ENCODE measurements at places on chromosomes 4 and X. TPM values are rescaled to one million over a fixed set of nuclear protein-coding genes. Genes with fewer than 3 reads are reported as not detected.

Gene UGT2B10
- not detected for total RNA-seq

Gene EFHC2
- 3.7 TPM for total RNA-seq

- DNase-seq, result no peak
Observed at GRCh38 chrX:72326605-72327300, 21.0 kb upstream of the CITED1 start.

Gene AVPR2
- total RNA-seq, result 0.11 TPM

Gene MAGT1
- total RNA-seq, result 66.2 TPM

DNA sequence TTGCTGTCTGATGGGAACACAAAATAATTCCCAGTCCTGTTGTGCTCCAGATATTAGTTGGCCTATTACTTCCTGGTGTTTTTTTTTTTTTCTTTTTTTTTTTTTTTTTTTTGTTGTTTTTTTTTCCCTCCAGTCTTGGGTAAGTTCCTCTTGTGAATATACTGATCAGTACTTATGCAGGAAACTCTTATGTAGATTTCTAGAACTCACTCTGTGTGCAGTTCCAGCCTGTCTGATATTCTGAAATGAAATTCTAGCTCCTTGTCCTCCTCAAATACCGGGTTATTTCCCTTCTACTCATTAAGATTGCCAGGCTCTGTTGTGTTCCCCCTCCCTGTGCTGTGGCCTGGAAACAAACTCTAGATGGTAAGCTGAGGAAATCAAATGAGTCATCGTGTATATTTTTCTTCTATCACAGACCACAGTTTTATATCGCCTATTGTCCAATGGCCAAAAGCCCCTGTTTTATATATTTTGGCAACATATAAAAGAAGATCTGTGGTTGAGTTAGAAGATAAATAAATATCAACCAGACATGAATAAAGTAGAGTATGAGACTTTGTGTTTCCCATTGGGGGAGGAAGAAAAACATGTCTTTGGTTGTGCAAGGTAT is 124.3 kb upstream of the UGT8 start:
- DNase-seq, result no peak

- DNase-seq, result no peak
Observed at GRCh38 chrX:73447311-73447794, 500 bp downstream of the CDX4 start.

- no peak for DNase-seq
Observed at GRCh38 chr4:6918338-6918737, 8.7 kb downstream of the TBC1D14 start.

GRCh38 chr4:139177869-139178619 is 1.0 kb upstream of the ELF2 start:
- peak; percentile 73 for DNase-seq

Gene EGFL6
- 27.8 TPM for total RNA-seq

Gene BEX5
- 28.3 TPM for total RNA-seq

Gene GAGE12F
- total RNA-seq, result not detected

DNA sequence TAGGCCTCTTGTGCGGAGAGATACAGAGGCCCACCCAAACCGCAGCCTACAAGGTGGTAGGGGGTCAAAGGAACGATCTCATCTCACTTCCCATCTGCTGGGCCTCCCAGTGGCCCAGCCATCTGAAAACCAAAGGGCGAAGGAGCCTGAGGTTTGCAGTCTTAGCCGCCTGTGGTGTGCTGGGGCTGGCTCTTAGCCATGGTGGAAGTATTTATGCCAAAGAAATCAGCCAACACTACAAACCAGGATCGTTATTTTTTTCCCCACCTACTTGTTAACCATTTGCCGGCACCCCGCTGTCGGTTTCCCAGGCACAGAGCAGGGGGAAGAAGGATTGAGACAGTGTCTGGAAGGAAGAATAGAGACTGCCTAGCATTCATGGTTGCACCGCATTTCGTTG is 30.9 kb upstream of the CDKL5 start:
- DNase-seq, result no peak

DNA sequence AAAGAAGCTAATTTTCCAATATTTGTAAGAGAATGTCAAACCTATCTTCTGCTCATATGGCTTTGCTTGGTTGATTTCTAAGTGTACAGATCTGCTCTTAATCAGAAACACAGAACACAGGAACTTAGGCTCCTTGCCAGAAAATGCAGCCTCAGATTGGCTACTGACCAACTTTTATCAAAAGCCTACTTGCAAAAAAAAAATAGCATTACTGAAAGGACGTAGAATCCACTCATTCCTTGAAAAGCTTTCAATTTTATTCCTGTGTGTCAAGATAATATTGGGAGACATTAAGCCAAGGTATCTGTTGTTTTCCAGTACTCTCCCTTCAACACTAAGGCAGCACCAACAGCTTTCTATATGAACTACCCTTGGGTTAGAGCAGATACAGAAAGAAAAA is 127.6 kb upstream of the INTU start:
- DNase-seq, result peak; percentile 69

GRCh38 chrX:29940750-29941149 is 274.6 kb upstream of the MAGEB2 start:
- DNase-seq, result no peak

DNA sequence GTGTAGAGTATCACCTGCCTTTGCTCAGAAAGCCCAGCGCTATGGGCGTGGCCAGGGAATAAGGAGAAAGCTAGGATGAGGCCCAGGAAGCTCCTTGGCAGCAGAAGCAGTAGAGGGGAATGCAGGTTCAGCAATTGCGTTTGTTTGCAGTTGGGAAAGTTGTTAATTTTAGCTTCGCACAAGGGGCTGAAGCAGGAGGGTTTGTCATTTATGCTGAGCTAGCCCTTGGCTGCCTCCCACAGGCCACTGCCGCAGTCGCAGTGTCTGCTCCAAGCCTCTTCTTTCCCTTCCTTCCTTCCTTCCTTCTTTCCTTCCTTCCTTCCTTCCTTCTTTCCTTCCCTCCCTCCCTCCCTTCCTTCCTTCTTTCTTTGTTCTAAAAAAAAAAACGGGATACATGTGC is 21.5 kb downstream of the FRMPD3 start:
- DNase-seq, result no peak

DNA sequence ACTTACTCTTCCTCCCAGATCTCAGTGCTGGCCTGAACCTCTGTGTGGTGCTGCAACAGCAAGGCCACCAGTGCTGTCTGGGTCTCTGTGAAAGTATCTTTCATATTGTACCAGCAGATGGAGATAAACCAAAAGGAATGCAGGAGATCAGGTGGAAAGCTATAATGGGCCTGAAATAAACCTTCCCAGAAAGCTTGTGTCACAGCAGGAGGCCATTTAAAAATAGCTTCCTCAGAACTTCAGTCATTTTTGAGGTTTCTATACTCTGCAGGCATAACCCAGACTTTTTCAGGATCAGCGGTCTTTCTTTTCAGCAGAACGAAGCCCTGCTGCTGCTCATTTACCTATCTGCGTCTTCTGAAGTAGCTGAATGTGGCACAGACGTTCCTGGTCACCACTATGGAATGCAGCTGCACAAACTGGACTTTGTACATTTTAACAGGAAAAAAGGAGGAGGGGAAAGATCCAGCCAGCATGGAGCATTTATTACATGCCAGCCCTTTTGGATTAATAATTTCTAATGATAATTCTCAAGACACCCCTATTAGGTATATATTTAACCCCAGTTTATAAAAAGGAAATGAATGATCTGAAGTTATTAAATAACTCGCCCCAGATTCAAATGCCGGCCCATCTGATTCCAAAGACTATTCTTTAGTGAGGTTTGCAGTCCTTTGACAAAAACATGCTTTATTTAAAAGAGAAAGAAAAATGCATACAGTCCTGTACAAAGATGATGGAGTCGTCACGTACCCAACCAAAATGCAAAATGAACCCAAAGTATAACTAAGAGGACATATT is 119.7 kb downstream of the NFKB1 start:
- peak; percentile 46 for DNase-seq

Gene FAM53A
- total RNA-seq, result 1.1 TPM

Gene SPANXD
- not detected for total RNA-seq

Gene MGARP
- total RNA-seq, result 1.1 TPM

DNA sequence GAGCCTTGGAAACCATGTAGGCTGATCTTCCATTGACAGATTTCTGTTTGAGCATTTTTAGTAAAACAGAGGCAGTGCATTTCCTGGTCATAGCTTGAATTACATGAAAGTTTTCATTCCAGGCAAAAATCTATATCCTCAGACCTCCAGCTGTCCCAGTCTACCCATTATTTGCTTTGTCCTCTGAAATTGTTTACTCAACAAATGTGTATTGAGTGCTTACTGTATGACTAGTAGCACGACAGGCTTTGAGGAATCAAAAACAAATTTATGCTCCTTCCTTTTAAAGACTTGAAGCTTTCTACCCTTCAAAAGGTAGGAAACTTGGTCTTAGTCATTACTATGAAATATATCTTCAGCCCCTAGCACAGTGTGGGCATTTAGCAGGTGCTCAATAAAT is 307.9 kb upstream of the IGFBP7 start:
- no peak for DNase-seq

DNA sequence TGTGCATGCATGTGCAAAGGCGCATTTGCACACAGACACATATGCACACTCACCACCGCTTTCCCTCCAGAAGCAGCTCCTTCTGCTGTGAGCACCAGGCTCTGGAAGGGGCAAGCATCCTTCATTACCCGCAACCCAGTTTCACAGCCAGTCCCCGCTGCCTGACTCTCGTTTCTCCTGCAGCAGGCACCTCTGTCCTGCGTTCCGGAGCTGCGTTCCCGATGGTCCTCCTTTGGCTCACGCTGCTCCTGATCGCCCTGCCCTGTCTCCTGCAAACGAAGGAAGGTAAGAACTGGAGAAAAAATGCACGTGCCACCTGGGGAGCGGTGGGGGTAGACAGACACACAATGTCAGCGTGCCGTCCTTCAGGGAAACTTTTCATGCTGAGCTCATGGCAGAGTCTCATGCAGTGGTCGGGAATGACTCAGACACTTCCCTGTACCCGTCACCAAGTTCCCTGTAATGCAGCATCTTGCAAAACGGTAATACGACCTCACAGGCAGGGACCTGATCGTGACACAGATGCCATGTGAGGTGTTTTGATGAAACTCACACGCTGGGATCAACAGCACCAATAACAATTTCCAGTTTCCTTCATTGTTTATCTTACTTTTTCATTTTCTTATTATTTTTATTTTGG is 5.1 kb downstream of the IL3RA start:
- DNase-seq, result no peak

GRCh38 chr4:106362086-106362825 is 6.3 kb downstream of the GIMD1 start:
- DNase-seq, result no peak

Gene GNRHR
- total RNA-seq, result not detected

DNA sequence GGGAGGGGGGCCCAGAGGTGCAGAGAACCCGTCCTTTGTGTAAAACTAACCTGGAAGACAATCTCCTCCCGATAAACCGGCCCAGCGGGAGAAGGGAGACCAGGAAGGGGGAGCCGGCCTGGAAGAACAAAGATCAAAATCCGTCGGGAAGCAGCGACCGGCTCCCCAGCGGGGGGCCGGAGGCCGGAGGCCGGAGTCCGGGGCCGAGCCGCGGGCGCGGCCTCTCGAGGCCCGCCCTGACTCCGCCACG is 552 bp downstream of the ZDHHC9 start:
- no peak for DNase-seq

DNA sequence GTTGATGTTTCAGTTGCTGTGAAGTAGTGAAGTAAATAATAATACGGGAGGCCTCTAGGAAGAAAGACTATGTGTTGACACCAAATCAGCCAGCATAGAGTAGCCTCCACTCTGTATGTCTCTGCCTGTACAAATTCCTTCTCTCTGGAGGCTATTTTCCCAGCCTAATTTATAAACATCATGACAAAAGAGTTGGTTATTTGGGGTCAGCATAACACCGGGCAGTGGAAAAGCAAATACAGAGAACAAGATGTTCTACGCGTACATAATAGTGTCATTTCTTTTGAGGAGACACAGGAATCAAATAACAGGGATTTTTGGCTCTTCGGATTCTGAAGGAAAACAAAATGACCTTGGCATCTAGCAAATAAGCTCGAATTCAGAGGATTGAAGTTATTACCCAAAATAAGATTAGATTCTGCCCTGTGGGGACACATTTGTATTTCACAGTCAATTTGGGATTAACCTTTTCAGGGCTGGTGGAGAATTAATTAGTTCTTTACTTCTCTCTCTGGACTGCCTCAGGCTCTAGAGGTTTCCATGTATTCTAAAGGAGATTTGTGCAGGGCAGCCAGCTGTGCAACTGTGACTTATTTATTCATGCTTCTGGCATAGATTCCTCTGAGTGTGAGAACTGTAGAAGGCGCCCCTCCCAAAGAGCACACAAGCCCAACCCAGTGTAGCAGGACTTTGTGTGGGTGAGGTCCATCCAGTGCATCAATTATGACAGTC is 14.1 kb upstream of the SYTL4 start:
- no peak for DNase-seq

DNA sequence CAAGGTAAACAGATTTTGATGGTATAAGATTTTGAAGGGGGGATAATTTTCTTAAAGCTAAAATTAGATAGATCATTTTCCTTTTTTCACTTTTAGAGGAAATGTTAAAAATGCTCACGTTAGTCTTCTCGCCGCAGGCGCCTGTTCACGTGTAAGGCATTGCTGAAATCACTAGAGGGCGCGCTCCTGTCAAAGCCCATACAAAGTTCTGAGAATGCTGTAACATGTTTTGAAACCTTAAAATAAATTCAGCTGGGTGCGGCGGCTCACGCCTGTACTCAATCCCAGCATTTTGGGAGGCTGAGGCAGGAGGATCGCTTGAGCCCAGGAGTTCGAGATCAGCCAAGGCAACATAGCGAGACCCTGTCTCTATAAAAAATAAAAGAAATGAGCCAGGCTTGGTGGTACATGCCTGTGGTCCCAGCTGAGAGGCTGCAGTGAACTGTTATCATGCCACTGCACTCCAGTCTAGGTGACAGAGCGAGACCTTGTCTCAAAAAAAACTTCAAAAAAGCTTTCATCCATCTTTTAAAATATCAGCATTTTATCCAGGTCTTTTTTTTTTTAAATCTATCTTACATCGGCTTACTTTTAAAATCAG is 138.0 kb downstream of the RBMX2 start:
- no peak for DNase-seq

Gene JAKMIP1
- total RNA-seq, result 13.5 TPM

- DNase-seq, result peak; percentile 30
Observed at GRCh38 chr4:64889906-64890610, 480.8 kb upstream of the TECRL start.

Gene SLC49A3
- total RNA-seq, result 1.6 TPM

DNA sequence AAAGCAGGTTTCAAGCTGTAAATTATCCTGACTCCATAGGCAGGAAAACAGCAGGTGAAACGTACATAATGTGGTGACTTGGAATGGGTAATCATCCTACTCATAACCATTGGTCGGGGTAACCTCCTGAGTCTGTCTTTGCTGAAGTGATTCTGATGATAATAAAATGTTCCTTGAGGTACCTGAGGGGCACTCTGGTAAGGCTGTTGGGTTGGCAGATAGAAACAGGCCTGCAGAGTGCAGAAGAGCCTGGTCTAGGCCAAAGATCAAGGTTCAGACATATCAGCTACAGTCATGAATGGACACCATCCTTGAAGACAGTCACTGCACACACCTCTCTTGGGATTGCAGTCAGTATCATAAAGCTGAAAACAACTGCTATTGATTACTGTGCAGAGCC is 174.7 kb upstream of the RPL34 start:
- no peak for DNase-seq

GRCh38 chr4:26887143-26887542 is 26.5 kb downstream of the STIM2 start:
- DNase-seq, result no peak

GRCh38 chr4:139851639-139852038 is 186.0 kb downstream of the MGST2 start:
- no peak for DNase-seq

Gene SHISA3
- 1.9 TPM for total RNA-seq
